H1 (cell line): ENCODE measurements at places on chromosomes 5 and 9.

GRCh38 chr5:145628525-145628924 is 206.6 kb downstream of the PRELID2 start:
- no peak for DNase-seq

- DNase-seq = no peak
Measured at GRCh38 chr5:36688722-36689121, 82.3 kb downstream of the SLC1A3 start.

DNA sequence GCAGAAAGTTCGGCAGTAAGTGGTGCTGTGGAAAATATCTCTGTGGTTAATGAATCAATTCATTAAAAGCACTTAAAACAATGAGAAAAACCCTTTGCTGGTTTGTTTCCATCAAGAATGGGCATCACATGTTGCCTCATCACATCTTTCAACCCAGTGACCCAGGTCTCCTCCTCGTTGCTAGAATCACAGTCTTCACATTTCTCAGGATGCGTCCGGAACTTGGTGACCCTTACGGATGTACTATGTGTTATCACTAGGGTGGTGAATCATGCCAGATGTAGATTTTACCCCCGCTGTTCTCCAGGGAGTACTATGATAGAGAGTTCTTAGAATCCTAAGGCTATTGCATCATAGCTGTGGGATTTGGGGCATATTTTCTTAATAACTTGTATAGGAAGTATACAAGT is 217.9 kb upstream of the KLF4 start:
- no peak for DNase-seq

DNA sequence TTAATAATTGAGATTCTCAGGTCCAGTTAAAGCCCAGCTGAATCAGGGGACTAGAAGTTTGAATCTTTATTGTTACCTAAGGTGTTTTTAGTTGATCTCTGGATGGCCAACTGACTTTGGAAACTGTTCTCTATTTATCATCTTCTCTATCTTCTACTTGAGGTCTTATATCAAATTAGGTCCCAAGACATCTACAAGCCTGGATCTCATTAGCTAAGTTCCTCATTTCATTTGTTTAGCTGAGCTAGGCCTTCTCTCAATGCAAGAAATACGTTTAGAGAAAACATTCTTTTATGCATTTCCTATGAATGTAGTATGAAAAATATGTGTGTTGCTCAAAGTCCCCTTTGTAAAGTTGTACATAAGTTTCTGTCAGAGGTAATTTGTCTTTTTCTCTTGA is 196.6 kb downstream of the PTTG1 start:
- no peak for DNase-seq

- DNase-seq = no peak
Measured at GRCh38 chr9:118630079-118630478, 739.2 kb downstream of the BRINP1 start.

- DNase-seq = no peak
Measured at GRCh38 chr5:124132843-124133242, 613.6 kb downstream of the ZNF608 start.

DNA sequence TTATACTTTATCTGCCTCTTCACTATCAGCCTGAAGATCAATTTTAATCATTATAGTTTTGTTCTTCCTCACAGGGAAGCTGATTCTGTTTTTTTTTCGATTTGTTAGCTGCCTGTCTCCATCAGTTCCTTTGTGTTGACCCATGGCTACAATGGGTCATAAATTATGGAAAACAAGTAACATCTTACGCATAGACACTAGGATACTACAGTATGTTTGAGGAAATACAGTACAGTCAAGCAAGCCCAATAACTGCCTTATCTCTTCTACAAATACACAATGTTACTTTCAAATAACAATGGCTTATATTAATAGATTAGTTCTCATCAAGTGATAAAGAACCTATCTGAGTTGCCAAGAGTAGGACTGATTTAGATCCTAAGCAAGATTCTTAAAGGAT is 160.5 kb upstream of the FREM1 start:
- no peak for DNase-seq

GRCh38 chr5:131747180-131748105 is 49.4 kb downstream of the FNIP1 start:
- DNase-seq = no peak

DNA sequence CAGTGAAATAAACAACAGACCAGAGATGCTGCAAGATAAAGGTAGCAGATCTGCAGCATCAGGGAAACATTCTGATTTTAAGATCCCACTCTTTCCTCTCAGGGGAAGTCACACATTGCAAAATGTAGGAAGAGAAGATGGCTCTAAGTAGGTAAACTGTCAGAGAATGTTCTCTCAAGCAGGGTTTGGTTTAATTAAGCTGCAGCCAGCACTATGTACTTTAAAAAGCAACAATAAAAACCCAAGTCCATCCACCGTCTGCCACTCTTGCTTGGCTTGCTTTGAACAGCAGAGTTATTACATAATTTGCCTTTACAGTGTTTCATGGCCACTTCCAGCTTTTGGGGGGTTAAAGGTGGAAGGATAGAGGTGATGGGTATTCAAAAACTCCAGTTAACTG is 343.2 kb upstream of the DAP start:
- DNase-seq = no peak

GRCh38 chr5:68343421-68343826 is 127.9 kb downstream of the PIK3R1 start:
- no peak for DNase-seq

GRCh38 chr5:126640866-126641265 is 40.1 kb downstream of the PHAX start:
- no peak for DNase-seq

- DNase-seq = no peak
Measured at GRCh38 chr9:127119320-127119709, 3.1 kb downstream of the ANGPTL2 start.

DNA sequence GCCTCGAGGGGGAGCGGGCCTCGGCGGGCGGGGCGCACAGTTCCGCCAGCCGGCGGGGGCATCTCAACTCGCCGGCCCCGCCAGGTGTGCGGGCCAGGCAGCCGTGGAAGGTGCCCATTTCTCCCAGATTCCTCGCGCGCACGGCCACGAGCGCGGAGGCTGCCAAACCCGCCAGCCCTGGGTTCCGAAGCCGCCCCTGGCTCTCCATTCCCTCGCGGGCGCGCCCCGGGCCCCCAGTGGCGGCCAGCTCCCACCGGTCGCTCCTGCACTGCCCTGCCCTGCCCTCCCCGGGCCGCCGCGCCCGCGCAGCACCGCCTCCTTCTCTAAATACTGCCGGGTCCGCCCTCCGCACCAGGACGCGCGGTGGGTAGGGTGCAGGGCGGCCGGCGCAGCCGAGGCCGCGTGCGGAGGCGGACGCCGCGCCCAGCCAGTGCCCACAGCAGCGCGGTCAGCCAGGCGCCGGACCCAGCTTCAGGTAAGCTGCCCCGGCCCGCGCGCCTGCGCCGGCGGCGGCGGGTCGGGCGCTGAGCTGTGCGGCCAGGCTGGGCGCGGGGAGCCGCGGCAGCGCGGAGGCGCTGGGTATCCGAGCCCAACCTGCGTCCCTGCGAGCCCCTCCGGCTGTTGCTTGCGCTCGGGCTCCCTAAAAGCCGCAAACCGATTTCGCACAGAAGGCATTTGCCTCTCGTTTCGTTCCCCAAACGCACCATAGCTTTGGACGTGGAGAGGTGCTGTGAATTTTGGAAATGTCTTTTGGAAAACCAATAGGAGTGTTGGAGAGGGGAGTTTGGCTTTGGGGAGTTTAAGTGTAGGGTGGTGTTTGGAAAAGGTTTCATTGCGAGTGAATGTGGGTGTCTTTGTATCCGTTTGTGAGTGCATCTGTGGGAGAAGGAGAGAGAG is at the start of gene TMEM171:
TMEM171 (plus strand) TSS at position 354 of the 897 bp plus-strand sequence. CDS start 2,799 bp downstream, outside the sequence.
- DNase-seq = peak; percentile 76

DNA sequence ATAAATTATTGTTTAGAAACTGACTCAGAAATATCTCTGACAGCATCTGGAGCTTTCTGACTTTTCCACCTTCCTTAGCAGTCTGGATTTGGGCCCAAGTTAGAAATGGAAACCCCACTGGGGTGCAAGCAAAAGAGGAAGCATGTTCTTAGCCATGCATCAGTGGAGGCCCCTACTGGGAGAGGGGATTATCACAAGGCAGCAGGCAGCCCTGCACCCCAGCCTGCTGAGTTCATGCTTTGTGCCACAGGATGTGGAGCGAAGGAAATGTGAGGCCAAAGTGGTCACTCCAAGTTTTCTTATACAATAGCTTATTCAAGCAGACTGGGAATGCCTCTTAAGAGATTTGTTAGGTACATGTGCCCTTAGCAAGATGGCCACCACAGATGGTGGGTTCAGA is 146.5 kb upstream of the TLX3 start:
- peak; percentile 72 for DNase-seq

DNA sequence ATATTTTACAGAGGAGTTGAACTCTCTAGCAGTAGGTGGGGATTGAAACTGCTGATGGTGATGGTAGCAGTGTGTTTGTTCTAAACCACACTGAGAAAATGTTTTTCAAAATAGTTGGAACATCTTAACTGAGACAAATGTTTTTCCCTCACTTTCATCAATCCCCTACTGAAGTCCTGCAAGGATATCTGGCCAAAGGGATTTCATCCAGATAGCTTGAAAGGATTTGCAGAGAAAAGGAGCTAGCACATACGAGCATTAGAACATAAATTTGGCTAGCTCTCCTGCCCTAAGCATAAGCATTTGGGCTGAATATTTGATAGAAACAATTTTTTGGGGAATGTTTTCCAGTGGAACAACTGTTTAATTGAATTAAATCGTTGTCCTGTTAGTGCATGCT is 153.9 kb downstream of the CDH9 start:
- no peak for DNase-seq

GRCh38 chr5:159002171-159002570 is 97.5 kb downstream of the EBF1 start:
- DNase-seq = no peak

DNA sequence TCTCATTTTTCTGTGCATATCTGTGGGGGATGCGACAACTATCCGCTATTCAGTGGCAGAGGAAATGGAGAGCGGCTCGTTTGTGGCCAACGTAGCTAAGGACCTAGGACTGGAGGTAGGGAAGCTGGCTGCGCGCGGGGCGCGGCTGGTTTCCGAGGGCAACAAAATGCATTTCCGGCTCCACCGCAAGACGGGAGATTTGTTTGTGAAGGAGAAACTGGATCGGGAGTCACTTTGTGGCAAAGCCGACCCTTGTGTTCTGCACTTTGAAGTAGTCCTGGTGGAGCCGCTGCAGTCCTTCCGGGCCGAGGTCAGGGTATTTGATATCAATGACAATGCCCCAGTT is 320 bp downstream of the PCDHB1 start:
- DNase-seq = no peak

- DNase-seq = no peak
Measured at GRCh38 chr9:5485378-5486085, 24.8 kb upstream of the PDCD1LG2 start.

DNA sequence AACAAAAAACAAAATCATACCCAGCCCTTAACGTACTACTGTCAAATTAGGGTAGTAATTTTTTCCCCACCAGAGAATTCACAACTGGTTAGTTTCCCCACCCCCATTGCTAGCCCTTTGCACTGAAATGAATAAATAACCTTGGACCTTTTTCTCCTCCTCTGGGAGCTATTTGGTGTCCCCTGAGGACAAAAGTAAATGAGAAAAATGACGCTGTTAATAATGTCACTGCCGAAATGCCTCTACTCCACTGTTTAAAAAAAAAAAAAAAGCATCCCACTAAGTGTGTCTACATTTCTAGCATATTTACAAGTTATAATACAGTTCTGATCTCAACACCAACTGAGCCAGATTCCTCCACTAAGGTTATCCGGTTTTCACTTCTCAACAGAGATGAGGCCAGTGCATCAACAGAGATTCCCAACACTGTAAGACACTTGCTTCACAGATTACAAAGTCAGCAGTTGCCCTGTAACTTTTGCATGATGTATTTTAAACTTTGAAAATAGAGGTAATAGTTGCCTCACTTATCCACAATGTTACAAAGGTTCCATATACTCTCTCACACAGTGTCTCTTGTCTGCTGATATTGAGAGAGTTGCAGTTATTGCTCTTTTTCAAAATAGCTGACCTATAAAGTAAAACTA is 5.1 kb upstream of the NFIB start:
- no peak for DNase-seq

DNA sequence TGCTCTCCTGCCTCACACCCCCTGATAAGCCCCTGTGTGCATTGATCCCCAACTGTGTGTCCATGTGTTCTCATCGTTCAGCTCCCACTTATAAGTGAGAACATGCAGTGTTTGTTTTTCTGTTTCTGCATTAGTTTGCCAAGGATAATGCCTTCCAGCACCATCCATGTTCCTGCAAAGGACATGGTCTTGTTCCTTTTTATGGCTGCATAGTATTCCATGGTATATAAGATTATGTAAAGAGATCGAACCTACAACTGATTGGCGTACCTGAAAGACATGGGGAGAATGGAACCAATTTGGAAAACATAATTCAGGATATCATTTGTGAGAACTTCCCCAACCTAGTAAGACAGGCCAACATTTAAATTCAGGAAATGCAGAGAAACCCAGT is 32.4 kb downstream of the ANKRD33B start:
- no peak for DNase-seq

GRCh38 chr9:70355801-70356200 is 58.7 kb downstream of the KLF9 start:
- DNase-seq = no peak

- DNase-seq = no peak
Measured at GRCh38 chr5:15943487-15943886, 236.1 kb downstream of the MARCHF11 start.

- no peak for DNase-seq
Measured at GRCh38 chr9:129011170-129011569, 17.0 kb downstream of the SH3GLB2 start.

DNA sequence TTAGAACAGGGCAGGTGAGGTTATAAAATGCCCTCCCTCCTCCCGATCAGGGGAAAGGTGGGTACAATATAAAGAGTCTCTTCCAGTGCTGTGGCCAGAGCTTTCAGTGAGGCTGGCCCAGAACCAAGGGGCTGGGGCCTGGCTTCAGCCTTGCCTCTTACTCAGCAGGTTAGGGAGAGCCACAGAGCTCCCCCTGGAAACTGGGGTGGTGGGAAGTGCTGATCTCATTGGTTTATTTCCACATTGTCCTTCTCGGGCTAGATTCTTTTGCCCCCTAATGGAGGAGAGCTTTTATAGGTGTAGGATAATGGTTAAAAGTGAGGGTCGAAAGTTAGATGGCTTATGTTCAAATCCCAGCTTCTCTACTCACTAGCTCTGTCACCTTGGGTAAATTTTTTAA is 186.7 kb upstream of the TBC1D2 start:
- no peak for DNase-seq

DNA sequence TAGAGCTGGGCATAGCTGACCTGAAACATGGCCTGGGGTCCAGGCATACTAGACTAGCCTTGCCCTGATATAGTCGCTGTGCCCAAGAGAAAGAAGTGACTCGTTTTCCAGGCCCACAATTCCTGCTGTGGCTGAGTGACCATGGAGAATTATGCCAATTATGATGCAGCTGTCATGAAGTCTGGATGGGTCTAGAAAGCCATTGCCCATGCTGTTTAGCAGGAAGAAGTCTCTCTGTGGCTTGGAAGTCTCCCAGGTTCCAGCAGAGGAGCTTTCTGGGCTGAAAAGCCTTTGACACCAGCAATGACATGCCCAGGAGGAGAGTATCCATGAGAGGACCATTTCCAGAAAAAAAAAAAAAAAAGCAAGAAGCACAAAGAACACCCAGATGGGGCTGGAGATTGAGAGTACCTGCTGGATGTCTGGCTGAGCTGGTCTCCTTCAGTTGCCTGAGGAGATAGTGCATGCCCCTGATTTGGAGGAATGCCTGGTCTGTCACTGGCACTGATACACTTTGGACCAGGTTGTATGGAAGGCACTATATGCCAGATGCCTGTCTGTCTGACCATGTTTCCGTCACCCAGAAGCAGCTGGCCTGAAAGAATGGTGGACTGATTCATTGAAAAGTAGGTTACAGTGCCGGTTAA is 128.0 kb upstream of the EPB41L4A start:
- DNase-seq = no peak
